ENCODE measurements at places on chromosomes 1 and 21.

GRCh38 chr1:153344718-153345025 lies 4.0 kb downstream of the PGLYRP4 start:
- no peak for DNase-seq

DNA sequence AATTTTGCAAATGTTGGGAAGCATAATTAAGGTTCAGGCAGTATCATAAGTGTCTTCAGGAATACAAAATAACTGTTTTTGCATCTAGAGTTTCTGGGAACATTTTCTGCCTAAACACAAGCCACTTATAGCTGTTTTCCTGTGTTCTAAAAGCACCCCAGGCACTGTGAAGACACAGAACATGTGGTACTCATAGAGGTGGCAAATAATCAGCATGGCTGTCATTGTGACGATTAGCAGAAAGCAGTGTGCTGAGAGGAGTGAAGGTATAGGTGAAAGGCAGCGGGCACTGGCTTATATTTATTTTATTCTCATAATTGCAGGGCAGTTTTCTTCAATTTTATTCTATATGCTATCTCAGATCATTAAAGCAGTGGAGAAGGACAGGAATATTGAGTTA lies 119.6 kb downstream of the LRRC53 start:
- DNase-seq: no peak

DNA sequence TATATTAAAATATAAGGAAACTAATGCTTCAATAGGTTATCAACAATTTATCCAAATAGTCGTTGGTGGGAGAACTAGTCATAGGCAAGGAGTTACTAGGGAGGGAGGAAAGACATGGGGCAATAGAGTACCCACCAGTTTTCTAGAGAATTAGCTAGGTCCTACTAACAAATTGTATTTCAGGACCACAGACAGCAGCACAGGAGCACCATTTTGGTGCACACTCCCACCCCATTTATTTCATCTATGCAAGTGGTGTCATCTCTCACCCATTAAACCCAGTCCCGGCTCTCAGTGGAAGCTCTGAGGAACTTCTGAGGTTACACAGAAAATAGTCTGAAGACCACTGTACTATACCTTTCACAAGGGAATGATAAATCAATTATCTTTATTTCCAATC lies 89.0 kb upstream of the BCAR3 start:
- no peak for DNase-seq

GRCh38 chr1:35269201-35269988 lies 886 bp downstream of the ZMYM4 start:
- peak; percentile 0 for DNase-seq

DNA sequence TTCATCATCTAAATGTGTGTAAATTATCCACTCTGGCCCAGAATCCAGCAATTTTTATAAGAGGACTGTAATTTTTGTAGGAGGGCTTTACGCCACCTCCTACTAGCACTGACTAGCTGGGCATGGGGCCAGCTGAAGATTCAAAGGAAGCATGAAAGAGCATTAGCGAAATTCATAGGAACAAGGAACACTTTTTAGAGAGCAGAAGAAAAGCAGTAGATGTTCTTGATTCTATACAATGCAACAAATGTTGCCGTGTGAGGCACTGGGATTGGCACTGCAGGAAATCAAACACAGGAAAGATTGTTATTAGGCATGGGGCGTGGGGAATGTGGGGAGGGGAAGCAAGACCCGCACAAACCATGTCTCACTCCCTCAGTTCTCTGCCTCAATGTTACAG lies 58.4 kb upstream of the PARP1 start:
- DNase-seq: no peak

- peak; percentile 40 for DNase-seq
These were observed 42.6 kb downstream of the CD34 start for GRCh38 chr1:207868251-207868773.

DNA sequence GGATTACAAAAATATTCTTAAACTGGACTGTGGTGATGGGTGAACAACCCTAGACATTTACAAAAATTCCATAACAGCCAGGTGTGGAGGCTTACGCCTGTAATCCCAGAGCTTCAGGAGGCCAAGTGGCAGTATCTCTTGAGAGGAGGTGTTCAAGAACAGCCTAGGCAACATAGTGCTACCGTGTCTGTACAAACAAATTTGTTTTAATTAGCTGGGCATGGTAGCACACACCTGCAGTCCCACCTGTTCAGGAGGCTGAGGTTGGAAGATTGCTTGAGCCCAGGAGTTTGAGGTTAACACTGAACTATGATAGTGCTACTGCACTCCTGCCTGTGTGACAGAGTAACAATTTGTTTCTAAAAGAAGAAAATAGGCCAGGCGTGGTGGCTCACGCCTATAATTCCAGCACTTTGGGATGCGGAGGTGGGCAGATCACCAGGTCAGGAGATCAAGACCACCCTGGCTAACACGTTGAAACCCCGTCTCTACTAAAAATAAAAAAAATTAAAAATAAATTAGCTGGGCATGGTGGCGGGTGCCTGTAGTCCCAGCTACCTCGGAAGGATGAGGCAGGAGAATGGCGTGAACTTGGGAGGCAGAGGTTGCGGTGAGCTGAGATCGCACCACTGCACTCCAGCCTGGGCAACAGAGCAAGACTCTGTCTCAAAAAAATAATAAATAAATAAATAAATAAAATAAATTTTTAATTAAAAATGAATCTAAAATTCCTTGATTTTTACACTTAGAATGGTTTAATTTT lies 37.1 kb downstream of the ARID4B start:
- no peak for DNase-seq

DNA sequence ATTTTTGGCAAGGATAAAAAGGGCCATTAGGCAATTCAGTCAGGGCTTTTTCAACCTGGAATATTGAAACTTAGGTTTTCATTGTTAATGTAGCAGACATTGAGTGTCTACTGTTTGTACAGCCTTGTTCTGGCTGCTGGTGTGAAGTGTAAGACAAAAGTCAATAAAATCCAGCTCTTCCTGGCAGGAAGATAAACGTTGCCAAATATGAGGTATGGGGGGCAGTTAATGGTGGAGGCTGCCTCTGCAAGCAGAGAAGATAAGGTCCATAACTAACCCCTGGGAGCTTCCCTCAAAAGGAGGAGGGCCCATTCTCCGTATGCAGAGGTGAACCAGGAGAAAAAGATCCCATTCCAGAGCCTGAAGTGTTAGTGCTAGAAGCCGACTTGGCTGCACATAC lies 19.5 kb upstream of the SHE start:
- no peak for DNase-seq

DNA sequence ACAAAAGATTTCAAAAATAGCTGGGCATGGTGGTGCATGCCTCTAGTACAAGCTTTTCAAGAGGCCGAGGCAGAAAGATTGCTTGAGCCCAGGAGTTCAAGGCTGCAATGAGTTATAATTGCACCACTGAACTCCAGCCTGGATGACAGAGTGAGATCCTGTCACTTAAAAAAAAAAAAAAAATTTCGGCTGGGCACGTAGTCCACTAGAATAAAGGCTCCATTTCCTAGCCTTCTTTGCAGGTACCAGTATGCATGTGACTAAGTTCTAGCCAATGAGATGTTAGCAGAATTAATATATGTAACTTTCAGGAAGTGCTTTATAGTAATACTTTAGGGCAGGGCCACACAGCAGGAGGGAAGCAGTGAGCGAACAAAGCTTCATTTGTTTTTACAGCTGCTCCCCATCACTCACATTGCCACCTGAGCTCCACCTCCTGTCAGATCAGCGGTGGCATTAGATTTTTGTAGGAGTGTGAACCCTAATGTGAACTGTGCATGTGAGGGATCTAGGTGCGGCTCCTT lies 28.8 kb upstream of the SYDE2 start:
- no peak for DNase-seq
